Esophagus (tissue), 2 donors: ENCODE measurements at places on chromosomes 6 and 20. TPM values are rescaled to one million over a fixed set of nuclear protein-coding genes. Genes with fewer than 3 reads are reported as not detected.

DEF6 gene
- polyA plus RNA-seq, result 25.2 TPM

ABHD16B gene
- polyA plus RNA-seq, result 0.42 TPM

RGS17 gene
- polyA plus RNA-seq, result 1.1 TPM

CRYBG1 gene
- 74.9 TPM for polyA plus RNA-seq

CENPW gene
- 28.8 TPM for polyA plus RNA-seq

NFATC2 gene
- 0.75 TPM for polyA plus RNA-seq

GTSF1L gene
- not detected for polyA plus RNA-seq

COL21A1 gene
- 1.6 TPM for polyA plus RNA-seq

BMP5 gene
- polyA plus RNA-seq, result 0.04 TPM

RSPH9 gene
- polyA plus RNA-seq, result 0.16 TPM

CST7 gene
- polyA plus RNA-seq, result 1.4 TPM

SAMD5 gene
- polyA plus RNA-seq, result 7.2 TPM

FOXC1 gene
- polyA plus RNA-seq, result 1.5 TPM

CGA gene
- not detected for polyA plus RNA-seq

TMEM170B gene
- polyA plus RNA-seq, result 0.22 TPM

CCND3 gene
- polyA plus RNA-seq, result 30.4 TPM
